ENCODE measurements at places on chromosomes 2 and 18.

DNA sequence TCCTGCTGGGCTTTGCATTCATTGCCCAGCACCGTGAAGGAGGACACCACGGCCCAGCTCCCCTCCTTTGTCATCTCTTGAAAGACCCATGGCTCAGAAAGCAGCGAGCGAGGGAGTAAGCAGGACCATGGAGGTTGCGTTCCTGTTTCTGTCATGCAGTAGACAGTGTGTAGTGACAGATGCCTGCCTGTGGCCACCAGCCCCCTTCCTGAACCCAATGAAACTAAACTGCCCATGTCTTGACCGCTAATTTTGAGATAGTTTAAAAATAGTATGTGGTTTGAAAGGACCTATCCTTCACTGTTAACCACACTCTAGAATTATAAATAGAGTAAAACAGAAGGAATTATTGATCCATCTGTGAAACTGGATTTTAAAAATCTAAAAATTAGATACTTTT is 88.2 kb downstream of the ASAP2 start:
- no peak for DNase-seq

- DNase-seq: no peak
These were observed 179.6 kb upstream of the ALKAL2 start for GRCh38 chr2:467543-467891.

- no peak for DNase-seq
These were observed 9.3 kb downstream of the OTX1 start for GRCh38 chr2:63059793-63060471.

- no peak for DNase-seq
These were observed 92.0 kb downstream of the NDUFA10 start for GRCh38 chr2:239932881-239933735.

GRCh38 chr2:106797494-106797893 is 88.5 kb downstream of the ST6GAL2 start:
- no peak for DNase-seq

DNA sequence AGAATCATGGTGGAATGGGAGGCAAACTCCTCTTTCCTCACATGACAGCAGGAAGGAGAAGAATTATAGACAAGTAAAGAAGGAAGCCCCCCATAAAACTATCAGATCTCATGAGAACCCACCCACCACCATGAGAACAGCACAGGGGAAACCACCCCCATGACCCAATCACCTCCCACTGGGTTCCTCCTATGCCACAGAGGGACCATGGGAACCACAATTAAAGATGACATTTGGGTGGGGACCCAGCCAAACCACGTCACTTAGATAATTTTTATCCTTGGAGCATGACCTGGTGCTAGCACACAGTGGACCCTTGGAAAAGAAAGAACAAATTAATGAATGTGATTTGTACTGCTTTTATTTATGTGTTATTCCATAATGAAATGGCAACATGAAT is 188.6 kb upstream of the NCKAP5 start:
- no peak for DNase-seq

DNA sequence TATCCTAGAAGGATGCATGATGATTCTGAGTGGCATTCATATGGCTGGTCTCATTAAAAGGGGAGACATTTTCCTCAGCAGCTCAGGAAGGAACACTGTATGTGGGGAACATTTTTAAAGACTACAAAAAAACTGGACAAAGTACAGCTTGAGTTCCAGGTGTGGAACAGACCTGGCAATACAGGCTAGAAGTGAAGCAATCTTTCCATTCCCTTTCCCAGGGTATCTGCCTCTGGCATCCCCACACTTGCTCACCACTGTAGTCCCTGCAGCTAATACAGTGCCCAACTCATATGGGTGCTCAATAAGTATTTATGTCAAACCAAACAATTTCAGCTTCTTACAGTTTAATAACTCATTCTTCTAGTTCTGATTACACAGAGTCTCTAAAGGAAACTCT is 8.1 kb downstream of the RNF103 start:
- no peak for DNase-seq

GRCh38 chr2:9693646-9694045 is 62.8 kb upstream of the YWHAQ start:
- DNase-seq: no peak

GRCh38 chr2:46352621-46353020 is 55.4 kb downstream of the EPAS1 start:
- no peak for DNase-seq
